ENCODE measurements at places on chromosomes 1 and 21.

GRCh38 chr21:40422896-40423635, 423.9 kb downstream of the DSCAM start:
- no peak for DNase-seq

GRCh38 chr21:17789656-17790055, 29.5 kb downstream of the C21orf91 start:
- no peak for DNase-seq

DNA sequence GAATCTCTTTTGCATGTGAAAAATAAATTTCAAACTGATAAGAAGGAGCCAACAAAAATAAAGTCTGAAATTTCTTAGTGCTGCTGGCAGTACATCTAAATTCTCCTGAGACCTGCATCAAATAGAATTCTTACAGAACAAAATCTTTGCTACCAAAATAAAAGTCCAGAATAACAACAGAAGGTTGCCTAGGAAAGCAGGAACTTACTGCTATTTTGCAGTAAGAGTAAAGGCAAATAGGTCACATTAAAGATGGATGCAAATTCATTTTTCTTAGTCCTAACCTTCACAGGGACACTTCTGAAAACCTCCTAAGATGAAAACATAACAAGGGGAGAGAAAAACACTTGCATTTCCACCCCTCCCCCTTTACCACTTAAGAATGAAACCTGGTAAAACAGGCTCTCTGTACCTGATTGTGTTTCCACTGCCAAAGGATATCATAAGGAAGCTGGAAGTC, 59.0 kb downstream of the RUSC1 start:
- DNase-seq, result no peak

- DNase-seq, result no peak
Observed at GRCh38 chr21:39952265-39952664, 85.0 kb downstream of the PCP4 start.

- no peak for DNase-seq
Observed at GRCh38 chr1:66090859-66091457, 298.3 kb downstream of the PDE4B start.

- no peak for DNase-seq
Observed at GRCh38 chr1:11147197-11147770, 41.9 kb upstream of the ANGPTL7 start.

DNA sequence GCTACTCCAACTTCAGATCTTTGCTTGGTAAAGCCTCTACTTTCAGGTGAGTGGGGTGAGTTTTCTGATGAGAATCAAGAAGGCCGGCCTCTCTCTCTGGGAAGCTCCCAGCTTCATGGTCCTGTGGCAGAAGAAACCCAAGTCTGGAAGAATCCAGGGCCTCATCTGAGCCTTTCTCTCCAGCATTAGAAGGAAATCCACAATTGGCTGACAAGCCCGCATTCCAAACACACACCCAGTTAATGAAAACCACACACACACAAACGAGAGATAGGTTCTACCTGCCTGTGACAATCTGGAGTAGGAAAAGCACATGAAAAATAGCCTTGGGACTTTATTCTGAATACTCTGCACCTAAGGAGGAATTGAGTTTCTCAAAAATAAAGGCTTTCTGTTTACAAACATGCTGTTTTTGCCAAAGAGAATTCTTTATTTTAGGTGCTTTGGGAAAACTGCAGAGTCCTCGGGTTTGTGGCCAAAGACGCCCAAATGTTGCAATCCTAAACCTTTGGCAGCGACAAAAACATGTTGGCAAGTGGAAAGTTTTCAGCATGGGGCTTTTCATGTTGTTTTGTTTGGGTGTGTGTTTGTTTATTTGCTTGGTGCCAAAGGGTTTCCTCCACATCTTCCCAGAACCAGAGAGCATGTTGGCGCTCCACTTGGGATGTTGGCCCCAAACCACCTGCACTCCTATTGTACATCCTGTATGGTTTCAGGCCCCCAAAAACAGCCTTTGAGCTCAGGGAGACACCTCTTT, 216.2 kb downstream of the SETD4 start:
- DNase-seq, result no peak

GRCh38 chr1:31753707-31754349, 10.3 kb downstream of the ADGRB2 start:
- no peak for DNase-seq

DNA sequence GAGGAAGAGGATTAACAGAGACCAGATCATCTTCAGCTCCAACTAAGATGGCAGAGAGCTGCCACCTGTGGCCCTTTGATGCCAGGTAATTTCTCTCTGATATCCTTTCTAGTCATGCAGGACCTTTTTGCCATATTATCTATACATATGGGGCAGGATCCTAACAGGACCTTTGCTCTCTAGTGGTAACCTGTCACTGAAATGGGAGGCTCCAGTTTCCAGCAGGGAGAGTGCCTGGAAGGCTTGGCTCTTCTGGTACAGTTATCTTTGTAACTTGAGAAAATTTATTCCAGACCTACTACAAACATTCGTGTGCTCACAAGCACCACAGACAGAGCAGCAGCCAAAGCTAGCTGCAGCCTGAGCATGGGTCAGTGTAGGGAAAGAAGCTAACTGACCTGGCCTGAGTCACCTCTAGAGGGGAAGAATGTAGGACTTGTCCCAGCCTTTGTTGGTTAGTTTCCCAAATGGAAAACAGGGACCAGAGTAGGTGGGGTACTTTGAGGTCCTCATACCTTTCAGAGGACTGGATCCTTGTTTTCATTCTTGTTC, 86.5 kb upstream of the MACF1 start:
- DNase-seq, result no peak

DNA sequence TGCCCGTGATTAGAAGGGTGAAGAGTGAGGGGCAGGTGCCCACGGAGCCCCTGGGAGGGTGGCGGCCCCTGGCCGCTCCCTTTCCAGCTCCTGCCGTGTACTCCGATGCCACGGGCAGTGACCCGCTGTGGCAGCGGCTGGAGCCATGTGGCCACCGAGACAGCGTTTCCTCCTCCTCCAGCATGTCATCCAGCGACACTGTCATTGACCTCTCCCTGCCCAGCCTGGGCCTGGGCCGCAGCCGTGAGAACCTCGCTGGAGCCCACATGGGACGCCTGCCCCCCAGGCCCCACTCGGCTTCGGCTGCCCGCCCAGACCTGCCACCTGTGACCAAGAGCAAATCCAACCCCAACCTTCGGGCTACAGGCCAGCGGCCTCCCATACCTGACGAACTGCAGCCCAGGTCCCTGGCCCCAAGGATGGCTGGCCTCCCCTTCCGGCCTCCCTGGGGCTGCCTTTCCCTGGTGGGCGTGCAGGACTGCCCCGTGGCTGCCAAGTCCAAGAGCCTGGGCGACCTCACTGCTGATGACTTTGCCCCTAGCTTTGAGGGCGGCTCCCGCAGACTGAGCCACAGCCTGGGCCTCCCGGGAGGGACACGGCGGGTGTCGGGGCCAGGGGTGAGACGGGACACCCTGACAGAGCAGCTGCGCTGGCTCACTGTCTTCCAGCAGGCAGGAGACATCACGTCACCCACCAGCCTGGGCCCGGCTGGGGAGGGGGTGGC, 22.0 kb downstream of the PANK4 start:
- DNase-seq, result no peak

DNA sequence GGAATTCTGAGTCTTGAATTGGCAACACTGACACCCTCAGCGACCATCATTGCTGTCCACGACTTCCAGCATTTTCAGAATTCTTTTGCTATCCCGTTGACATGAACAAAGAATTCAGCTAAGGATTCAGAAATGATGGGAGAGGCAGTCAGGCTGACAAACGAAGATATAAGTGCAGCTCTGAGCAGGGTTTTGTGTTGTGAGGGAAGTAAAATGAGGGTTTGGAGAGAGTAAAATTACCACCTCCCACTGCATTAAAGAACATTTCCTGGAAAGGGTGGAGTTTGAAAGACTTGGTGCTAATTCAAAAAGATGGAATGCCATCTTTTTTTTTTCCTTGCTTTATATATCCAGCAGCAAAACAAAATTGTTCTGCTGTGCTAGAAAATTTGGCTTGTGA, 4.9 kb upstream of the ELK4 start:
- DNase-seq, result no peak

DNA sequence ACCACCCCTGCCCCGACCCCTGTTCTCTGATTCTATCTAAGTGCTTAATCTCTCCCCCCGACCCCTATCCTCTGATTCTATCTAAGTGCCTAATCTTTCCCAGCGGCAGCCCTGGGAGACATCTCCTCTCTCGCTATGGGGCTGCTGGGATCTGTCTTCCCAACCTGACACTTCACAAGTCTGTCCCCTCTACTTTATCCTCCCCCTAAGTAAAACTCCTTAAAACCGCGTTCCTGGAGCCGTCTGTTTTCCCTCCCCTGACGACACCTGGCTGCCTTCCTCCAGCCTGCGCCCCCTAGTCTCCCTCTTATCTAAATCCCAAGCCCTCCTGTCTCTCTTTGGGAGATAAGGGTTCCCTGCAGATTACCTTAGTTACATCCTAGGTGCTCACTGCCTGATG, 30.5 kb downstream of the EPHB2 start:
- DNase-seq, result no peak

GRCh38 chr1:88985032-88985431, 7.4 kb downstream of the KYAT3 start:
- no peak for DNase-seq

DNA sequence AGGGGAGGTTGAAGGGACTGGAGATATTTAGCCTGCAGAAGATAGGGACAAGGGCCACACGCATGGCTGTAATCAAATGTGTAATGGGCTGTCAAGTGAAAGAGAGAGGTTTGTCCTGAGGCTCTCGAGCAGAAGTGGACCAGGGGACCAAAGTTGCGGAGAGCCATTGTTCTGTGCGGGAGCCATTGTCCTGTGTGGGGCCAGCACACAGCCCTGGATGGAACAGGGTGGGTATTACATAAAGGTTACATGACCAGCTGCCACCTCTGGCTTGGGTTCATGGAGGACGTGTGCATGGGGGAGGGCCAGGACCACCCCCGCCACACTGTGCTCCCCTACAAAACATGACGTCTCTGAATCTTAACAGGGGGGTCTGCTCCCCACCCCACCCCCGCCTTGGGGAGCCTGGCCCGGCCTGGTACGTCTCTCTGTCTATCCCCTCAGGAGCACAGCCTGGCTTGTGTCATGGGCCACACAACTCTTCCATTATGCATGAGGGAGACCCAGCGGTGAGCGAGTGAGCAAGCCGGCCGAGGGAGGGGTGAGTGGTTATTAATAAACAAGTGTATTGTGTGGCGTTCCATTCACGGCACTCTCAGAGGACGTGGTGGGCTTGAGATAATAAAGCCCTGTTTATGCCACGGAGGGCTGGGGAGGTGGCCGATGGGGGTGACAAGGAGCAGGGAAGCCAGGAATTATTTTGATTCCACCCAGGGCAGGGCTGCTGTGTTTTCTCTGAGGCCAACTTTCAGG, at the start of gene NFASC:
Gene NFASC (plus strand): TSS at position 703 of the 753 bp plus-strand sequence. CDS start 73,454 bp downstream, outside the sequence.
- DNase-seq, result no peak

GRCh38 chr1:234659538-234659937, 49.6 kb upstream of the IRF2BP2 start:
- no peak for DNase-seq

GRCh38 chr1:117796226-117796625, 133.2 kb downstream of the GDAP2 start:
- DNase-seq, result no peak

DNA sequence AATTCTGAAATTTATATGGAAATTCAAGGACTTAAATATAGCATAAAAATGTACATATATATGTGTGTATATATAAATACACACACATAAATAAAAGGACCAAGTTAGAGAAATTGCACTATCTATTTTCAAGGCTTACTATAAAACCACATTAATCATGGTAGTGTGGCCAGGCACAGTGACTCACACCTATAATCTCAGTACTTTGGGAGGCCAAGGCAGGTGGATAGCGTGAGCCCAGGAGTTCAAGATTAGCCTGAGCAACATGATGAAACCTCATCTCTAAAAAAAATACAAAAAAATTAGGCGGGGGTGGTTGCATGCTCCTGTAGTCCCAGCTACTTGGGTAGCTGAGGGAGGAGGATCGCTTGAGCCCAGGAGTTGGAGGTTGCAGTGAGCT, 171.4 kb upstream of the GORAB start:
- DNase-seq, result no peak

GRCh38 chr21:34639882-34640788, 25.2 kb upstream of the RCAN1 start:
- no peak for DNase-seq

DNA sequence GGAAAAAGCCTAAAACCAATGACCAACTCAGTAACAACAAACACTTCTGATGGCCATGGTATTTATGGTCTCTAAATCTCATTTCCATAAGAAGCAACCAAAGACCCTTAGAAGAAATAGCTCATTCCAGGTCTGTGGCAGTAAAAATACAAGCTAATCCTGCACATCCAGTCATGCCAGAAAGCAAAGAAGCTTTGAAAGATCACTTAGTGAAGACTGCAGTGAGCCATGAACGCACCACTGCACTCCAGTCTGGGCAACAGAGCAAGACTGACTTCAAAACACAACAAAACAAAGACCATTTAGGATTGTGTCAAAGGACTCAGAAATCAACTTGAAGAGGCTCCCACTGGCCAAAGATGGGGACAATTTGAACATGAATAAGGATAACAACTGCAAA, 18.4 kb upstream of the ELK4 start:
- DNase-seq, result no peak

- DNase-seq, result no peak
Observed at GRCh38 chr1:38052750-38053415, 6.3 kb upstream of the POU3F1 start.

- DNase-seq, result no peak
Observed at GRCh38 chr1:234645474-234645953, 35.5 kb upstream of the IRF2BP2 start.

DNA sequence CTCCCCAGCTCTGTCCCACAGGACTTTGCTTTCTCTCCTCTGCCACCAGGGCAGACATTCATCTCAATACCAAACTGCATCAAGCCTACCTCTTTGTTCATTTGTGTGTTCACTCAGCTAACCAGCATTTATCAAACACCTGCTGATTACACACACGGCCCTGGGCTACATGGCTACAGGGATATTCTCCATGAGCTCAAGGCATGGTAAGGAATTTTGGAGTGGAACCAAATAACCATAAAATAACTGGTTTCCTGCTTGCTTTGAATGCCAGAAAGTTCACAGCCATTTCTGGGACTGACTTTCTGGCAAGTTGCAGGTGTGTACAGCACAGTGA, 54.6 kb downstream of the LDLRAD2 start:
- no peak for DNase-seq
